ENCODE measurements at places on chromosomes 2 and 18. TPM values are rescaled to one million over a fixed set of nuclear protein-coding genes. Genes with fewer than 3 reads are reported as not detected.

The ABCA12 gene
- not detected for total RNA-seq

The ALLC gene
- total RNA-seq: not detected

The CRYGC gene
- not detected for total RNA-seq

The ALPI gene
- not detected for total RNA-seq

The SERPINB12 gene
- not detected for total RNA-seq

The UGT1A8 gene
- total RNA-seq: not detected

The TCF4 gene
- total RNA-seq: 0.11 TPM
